ENCODE measurements at places on chromosomes 11 and 22. TPM values are rescaled to one million over a fixed set of nuclear protein-coding genes. Genes with fewer than 3 reads are reported as not detected.
A peak's percentile ranks its signal among the peaks of the same experiment; 100 is the strongest.

- no peak for DNase-seq
These were observed 440.0 kb downstream of the NELL1 start for GRCh38 chr11:21109341-21109740.

DNA sequence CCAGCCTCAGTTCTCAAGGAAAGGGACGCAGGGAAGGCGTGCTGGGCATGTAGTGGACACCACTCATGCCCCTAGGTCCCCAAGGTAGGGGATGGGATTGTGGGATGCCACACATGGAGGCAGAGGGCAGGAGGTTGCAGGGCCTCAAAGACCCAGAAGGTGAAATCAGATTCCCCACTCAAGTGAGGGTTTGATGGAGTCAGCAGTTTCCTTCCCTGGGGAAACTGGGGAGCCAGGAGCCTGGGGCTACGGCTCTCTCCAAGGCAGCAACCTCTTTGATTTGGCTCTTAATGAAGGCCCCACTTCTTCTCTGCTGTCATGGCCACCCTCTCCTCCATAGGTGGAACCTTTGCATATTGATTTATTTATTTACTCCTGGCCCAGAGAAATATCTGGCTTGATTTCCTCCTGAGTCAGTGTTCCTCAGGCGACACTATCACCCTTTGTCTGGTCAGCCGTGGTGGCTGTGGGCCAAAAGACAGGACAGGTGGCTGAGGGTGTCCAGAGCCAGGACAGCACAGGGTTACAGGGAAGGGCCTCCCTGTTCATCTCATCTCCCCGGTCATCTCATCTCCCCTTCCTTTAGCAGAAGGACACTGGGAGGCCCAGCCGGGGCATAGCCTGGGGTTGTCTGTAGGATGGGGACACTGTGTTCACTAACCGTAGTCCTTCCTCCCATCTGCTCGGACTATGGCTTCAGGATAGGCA, 9.6 kb downstream of the GNAZ start:
- no peak for DNase-seq

- DNase-seq, result no peak
These were observed 24.1 kb downstream of the NADSYN1 start for GRCh38 chr11:71476926-71477640.

DNA sequence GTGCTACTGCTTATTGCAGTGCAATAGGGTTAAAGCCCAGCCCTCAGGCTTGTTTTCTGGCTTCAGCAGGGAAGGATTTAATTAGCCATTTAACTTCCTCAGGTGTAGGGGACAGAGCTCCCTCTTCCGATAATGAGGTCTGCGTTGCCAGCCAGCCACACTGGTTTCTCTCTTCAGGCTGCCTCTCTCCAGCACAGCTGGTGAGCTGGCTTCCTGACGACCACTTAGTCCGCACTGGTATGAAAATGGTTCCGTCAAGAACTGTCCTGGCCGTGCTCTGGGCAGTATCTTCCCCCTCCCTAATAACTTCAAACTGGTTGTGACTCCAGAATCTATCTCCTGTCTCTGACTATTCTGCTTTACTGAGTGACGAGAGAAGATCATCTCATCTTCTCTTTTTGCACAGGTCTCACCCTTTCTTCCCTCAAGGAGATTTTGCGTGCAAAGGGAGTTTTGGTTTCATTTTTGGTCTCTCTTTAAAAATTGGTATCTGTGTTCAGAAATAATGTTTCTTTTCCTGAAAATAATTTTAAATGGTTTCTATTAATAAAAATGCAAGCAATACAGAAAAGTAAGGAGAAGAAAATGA, 49.2 kb downstream of the CNTN5 start:
- DNase-seq, result no peak

- peak; percentile 53 for DNase-seq
These were observed 1.3 kb upstream of the LIMK2 start for GRCh38 chr22:31210556-31211421.

GRCh38 chr11:71519546-71519945, 7.5 kb upstream of the KRTAP5-7 start:
- no peak for DNase-seq

DNA sequence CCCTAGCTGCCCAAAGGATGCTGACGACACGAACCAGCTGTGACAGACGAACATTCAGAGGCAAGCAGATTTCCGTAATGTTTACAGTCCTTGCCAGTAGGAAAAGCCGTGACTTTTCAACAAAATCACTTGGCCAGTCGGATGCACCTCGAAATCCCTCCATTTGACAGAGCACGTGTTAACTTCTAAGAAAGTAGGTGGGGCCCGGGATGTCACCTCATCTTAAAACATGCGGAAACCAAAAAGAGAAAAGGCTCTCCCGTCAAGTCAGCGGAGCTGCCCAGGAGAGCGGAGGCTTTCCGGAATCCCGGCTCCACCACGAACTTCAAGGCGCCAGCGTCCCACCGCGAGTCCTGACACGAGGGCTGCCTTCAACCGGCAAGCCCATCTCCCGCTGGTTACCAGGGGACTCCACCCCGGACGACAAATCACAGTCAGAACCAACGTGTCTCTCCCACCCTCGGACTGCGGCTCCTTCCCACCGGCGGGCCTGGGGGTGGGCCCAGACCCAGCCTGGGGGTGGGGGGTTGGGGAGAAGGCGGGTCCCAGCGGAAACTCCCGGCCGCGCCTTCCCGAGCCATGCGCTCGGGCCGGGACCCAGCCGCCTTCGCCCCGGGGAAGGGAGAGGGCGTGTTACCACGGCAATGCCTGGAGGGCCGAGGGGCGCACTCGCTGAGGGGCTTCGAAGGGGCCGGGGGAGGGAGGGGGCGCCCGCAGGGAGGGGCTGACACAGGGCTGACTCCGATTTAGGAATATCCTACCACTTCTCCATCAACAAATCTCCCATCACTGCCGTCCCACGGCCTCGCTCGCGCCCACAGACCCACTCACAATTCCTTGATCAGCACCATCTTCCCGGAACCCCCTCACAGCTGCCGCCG, 475 bp downstream of the PITPNB start:
- DNase-seq, result peak; percentile 60

The LDHAL6A gene
- total RNA-seq, result not detected

The OR51A4 gene
- total RNA-seq, result not detected

The GLYATL2 gene
- total RNA-seq, result not detected
